ENCODE measurements at places on chromosomes 2 and 18.

GRCh38 chr18:44098551-44099098, 582.1 kb upstream of the SETBP1 start:
- DNase-seq, result no peak

DNA sequence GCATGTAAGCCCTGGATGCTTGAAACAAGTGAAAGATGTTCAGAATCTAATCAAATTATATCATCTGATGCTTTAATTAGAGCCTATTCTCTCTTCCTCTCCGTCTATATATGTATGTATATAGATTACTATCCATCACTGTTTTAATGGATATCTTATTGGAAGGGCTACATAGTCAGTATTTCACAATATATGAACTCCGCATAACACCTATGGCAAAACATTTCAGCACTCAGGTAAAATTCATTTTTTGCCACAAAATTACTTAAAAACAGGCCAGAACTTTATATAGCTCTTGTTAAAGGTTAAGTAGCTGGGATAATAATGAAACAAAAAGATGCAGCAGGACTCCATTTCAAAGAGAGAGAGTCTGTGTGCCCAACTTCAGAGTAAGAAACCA, 1.2 kb downstream of the PJVK start:
- no peak for DNase-seq

- DNase-seq, result no peak
Observed at GRCh38 chr2:4246364-4247131, 543.2 kb downstream of the DCDC2C start.

DNA sequence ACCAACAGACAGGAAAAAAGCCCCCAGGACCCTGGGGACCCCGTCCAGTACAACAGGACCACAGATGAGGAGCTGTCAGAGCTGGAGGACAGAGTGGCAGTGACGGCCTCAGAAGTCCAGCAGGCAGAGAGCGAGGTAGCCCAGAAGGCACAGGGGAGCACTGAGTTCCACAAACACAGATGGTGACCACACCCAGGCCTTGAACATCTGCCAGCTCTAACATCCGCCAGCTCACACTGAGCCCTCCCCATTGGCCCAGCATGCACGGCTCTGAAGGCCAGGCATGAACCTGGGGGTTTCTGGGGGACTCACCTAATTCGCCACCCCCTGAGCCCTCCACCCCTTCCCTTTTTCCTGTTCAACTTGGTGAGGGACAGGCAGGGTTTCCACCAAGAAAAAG, 25.6 kb upstream of the PRLH start:
- DNase-seq, result no peak

DNA sequence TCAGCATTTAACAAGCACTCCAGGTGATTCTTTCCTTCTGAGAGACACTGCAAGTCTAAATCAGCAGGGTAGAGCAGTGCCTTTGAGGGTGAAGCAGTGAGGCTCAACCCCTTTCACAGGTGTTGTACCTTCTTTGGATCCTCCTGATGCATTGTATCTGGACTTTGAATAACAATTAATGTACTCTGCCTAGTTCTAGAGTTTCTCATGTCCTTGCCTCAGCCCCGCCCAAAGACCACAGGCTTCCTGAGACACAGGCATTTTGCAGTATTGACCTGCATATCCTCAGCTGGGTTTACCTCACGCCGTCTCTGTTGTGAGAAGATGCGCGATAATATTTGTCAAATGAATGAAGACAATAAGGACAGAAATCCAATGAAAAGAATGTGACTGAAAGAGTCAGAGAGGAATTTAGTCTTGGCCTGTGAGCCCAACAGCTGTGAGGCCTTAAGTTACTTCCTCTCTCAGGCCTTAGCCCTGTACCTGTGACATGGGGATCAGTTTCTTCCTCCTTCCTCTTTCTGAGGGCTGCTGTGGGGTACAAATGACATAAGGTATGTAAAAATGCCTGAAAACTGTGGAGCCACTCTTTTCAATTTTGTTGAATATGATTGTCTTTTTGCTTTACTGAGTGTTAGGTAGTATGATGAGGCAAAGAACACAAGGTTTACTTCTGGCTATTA, 43.7 kb downstream of the WIPF1 start:
- peak; percentile 25 for DNase-seq

- no peak for DNase-seq
Observed at GRCh38 chr2:233217892-233218377, 33.5 kb upstream of the ATG16L1 start.

GRCh38 chr2:174327021-174327840, 7.5 kb upstream of the SP9 start:
- DNase-seq, result peak; percentile 19

GRCh38 chr18:8455661-8456614, 153.3 kb upstream of the RAB12 start:
- DNase-seq, result no peak

- no peak for DNase-seq
Observed at GRCh38 chr2:206859330-206859739, 80.0 kb upstream of the CPO start.

DNA sequence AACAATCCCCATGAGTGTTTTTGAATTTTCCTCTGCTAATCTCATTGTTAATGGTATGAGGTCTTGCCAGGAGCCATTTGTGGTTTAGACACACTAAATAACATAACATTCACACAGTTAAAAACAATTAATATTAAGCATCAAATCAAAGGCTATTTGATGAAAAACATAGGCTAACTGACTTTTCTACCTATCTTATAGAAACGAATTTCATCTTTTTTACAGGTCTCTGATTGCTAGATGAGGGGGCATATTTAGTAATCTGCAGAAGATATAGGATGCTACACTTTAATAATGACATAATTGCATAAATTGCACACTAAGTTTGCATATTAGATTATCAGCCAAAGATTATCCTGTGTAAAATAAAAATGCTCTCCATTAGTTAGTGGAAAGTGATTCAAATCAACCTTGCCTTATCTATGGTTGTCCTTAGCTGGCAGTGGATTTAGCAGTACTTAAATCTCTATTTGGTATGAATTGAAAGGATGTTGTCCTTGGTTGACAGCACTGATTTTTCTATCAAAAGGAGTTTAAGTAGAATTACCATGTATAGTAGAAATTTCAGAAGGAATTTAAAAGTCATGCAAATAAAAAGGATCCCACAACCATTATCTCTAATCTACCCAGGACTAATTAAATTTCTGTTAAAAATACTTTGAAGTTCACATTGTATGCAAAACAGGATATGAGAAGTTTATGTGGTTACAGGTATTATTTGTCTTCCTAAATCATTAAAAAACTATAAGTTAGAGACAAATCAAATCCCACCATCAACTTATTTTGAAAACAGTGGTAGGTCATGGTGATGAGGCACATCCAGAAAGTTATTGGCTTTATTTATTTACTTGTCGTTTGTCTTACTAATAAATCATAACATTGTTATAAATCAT, 50.6 kb upstream of the SPAG16 start:
- DNase-seq, result no peak

GRCh38 chr2:29777161-29777560, 144.2 kb downstream of the ALK start:
- DNase-seq, result no peak
